ENCODE measurements at places on chromosomes 4 and X.

GRCh38 chr4:45410701-45411210, 684.4 kb upstream of the GNPDA2 start:
- ATAC-seq, result no peak

- no peak for ATAC-seq
Measured at GRCh38 chrX:79564362-79564761, 197.2 kb upstream of the ITM2A start.

GRCh38 chr4:159227984-159228383, 125.1 kb downstream of the RAPGEF2 start:
- ATAC-seq, result no peak

DNA sequence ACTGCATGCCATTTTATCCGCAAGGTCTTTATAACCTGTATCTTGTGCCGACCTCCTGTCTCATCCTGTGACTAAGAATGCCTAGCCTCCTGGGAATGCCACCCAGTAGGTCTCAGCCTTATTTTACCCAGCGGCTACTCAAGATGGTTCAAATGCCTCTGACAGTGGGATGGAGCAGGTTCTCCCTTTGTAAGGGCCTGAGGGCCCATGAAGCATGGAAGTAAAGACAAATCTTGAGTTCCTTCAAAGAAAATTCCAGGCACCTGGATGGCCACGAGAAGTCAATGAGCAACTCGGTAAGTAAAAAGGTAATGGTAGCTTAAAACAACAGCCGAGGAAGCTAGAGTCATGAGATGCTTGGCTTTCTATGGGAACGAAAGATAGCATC, 19.6 kb upstream of the PRKX start:
- no peak for ATAC-seq

DNA sequence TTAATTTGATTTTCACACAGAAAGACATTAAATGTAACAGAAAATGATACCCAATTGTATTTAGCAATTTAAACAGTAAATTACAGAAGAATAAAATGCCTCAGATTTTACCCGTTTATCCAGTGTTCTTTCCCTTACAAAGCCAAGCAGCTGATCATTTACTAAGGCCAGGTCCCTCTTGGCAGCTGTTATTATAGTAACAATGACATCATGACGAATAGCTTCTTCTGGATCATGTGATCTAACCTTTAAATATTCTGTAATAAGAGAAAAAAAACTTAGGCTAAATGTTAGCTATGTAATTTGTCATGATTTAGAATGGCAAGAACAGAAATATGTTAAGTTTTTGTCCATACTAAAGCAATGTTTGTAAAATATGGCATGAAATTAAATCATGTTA, 69.4 kb downstream of the PDS5A start:
- ATAC-seq, result no peak

- no peak for ATAC-seq
Measured at GRCh38 chr4:10715135-10715534, 30.6 kb upstream of the CLNK start.

DNA sequence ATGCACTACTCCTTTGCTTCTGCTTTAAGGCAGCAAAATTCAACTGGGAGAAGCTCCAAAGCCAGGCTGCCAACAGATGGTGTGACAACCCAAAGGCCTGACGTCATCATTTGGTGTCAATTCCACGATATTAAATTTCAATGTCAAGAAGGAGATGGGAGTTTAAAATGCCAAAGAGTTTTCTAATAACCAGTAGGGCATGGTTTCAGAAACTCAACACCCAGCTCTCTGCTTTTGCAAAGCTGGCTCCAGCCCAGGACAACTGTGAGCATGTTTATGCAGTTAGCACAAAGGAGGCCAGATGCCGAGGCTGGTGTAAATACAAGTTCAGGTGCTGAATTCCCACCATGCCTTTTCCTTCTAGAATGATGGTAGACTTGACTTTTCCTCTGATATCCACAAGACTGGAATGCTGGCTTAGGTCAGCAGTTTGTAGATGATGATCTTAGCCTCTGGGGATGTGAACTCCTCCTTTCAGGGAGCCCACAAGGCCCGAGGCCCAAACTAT, 67.3 kb downstream of the AFAP1 start:
- ATAC-seq, result no peak

Measured in stimulated activated memory B cell treated with anti-CD40 and anti-IgM and Interleukin-4, amounts not matched to agents 10 μg/mL and 1 μg/mL and 100 μg/mL, for 72 hours (primary cell).